Anterior cingulate cortex (tissue), 58 donors: ENCODE measurements at places on chromosomes 12 and 14.

- DNase-seq = no peak
Measured at GRCh38 chr12:121712190-121712460, 427 bp upstream of the TMEM120B start.

DNA sequence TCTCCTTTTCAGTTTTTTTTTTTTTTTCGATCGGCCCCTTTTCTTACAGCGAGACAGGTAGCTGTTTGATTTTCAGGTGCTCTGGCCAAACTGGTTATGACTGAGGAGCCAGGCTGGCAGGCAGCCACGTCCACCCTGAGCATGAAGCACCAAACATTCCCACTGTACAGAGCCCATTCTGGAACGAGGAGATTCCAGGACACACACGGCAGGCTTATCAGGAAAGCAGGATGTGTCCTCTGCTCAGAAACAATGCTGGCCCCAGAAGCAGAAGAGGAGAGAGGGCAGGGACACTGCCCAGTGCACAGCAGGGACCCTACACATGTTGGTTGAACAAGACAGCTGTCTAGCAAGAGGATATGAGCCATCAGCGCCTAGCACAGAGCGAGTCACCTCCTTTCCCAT, 3.7 kb upstream of the KRT2 start:
- DNase-seq = no peak

- no peak for DNase-seq
Measured at GRCh38 chr12:104793285-104793684, 164.8 kb downstream of the SLC41A2 start.

DNA sequence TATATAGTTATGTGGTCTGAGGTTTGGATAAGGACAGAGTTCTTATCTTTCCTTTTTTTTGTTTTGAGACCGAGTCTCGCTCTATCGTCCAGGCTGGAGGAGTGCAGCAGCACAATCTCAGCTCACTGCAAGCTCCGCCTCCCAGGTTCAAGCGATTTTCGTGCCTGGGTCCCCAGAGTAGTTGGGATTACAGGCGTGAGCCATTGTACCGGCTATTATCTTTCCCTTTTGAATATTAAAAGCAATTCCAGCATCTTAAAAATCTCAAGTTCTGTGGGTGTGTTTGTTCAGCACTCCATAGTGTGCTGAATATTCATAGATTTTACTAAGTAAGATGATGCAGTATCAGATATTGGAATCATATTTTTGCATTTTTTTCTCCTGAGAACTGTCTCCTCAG, 404.4 kb upstream of the RGS6 start:
- no peak for DNase-seq

DNA sequence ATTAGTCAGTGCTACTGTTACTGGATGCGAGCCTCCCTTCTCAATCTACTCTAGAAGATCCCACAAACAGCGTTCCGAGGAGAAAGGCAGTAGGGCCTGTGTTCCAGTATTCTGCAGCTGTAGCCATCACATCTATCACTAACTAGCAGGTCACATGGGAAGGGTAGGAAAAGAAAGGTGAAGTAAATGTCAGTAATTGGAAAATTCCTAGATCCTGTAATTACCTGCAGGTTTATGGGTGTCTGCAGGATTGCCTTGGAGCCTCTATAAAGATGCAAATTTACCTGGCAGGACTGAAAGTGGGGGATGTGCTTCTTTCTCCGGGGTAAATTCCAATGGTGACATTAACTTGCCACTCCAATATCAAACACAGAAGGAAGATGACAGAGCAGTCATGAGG, 77.8 kb downstream of the FERMT2 start:
- DNase-seq = no peak

DNA sequence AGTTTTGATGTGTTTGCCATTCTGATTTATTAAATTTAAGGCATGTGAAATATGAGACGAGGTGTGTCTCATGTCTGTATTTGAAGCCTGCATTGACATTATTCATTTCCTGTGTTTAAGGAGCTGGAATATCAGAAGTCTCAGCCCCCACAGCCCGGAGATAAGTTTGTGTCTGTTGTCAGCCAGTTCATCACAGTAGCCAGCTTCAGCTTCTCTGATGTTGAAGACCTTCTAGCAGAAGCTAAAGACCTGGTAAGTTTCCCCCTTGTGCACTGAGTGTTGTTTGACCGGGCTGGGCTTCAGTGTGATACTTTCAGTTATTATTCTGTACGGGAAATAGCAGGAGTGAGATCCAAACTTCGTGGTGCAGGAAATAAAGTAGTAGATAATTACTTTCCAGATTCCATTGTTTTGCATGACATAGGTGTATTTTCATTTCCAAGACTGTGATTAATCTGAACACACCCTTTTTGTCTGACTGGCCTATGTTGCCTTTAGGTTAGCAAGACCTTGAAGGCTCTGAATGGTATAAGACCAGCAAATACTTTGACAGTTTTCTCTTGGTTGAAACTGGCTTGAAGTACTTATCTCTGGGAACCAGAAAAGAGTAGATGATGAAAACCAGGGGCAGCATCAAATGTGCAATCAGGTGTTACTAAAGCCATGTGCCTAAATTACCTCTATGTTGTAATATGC, 101.5 kb downstream of the GPR135 start:
- no peak for DNase-seq

- no peak for DNase-seq
Measured at GRCh38 chr12:127101076-127101475, 1165.9 kb upstream of the TMEM132C start.

GRCh38 chr12:57460468-57460784, 841 bp downstream of the GLI1 start:
- no peak for DNase-seq

GRCh38 chr14:59532419-59532818, 44.2 kb downstream of the CCDC175 start:
- no peak for DNase-seq

DNA sequence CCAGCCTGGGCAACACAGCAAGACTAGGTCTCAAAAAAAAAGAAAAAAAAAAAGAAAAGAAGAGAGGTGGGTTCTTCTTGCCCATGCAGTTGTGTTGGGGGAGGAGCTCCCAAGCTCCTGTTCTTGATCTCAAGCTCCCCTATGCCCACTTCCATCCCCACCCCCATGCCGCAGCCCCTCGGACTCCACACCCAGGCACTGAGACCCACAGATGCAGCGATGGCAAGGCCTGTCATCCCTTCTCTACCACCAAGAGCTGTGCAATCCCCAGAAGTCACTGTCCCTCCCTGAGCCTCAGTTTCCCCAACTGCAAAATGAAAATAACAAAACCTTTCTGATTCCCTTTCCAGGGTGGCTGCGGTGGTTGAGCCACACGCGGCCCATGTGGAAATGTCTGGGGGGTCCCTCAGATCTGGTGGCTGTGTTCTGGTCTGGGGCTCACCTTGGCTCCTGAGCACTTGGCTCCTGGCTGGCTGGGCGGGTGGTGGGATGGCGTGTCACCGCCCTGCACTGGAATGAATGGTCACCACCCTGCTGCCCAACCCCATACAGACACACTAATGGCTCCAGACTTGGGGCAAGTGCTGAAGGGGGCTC, 22.6 kb upstream of the KIF26A start:
- DNase-seq = no peak

DNA sequence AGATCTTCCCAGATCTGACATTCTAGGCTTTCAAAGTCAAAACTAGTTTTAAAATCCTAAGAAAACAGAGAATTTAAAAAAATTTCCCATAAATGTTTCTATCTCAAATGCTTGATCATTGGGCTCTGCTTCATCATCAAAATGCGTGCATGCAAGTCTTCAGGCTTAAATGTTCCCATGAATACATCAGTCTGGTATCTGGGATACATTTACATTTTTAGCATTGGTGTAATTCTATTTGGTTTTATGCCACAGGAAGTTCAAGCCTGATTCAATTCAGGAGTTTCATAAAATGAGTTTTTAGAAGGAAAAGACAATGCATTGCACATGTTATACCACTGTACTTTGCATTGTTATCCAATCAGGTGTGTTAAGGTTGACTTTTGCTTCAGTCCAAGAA, 336.4 kb downstream of the PCNX1 start:
- DNase-seq = peak; percentile 1

- DNase-seq = no peak
Measured at GRCh38 chr12:116962783-116963356, 52.1 kb downstream of the FBXW8 start.

GRCh38 chr12:13790317-13790716, 191.1 kb downstream of the GRIN2B start:
- no peak for DNase-seq

GRCh38 chr12:53234271-53234914, 2.4 kb upstream of the RARG start:
- DNase-seq = no peak

- no peak for DNase-seq
Measured at GRCh38 chr12:31562594-31563328, 28.2 kb downstream of the DENND5B start.

DNA sequence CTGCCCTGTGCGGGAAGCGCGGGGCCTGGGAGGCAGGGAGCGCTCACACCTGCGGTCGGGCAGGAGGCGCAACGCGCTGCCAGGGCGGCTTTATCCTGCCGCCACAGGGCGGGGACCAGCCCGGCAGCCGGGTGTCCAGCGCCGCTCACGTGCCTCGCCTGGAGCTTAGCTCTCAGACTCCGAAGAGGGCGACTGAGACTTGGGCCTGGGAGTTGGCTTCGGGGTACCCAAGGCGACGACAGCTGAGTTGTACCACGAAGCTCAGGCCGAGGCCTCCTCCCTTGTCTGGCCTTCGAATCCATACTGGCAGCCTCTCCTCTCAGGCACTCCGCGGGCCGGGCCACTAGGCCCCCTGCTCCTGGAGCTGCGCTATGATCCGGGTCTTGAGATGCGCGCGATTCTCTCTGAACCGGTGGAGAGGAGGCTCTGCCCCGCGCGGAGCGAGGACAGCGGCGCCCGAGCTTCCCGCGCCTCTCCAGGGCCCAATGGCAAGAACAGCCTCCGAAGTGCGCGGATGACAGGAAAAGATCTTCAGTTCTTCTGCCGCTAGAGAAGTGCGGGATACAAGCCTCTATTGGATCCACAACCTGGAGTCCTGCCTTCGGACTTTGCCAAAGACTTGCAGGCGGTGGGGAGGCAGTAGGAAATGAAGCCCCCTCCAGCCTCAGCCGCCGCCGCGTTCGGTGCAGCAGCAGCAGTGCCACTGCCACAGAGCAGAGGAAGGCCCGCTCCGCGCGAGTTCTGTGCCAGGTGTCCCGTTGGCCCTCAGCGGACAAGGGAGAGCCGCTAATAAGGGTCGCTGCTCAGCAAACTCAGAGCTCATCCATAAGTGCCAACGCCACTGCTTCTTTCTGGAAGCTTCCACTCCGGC, 6.8 kb downstream of the SIX1 start:
- no peak for DNase-seq

- peak; percentile 65 for DNase-seq
Measured at GRCh38 chr12:130576371-130576816, 139.7 kb downstream of the RIMBP2 start.

GRCh38 chr14:68587931-68588330, 204.9 kb downstream of the ZFP36L1 start:
- DNase-seq = no peak

DNA sequence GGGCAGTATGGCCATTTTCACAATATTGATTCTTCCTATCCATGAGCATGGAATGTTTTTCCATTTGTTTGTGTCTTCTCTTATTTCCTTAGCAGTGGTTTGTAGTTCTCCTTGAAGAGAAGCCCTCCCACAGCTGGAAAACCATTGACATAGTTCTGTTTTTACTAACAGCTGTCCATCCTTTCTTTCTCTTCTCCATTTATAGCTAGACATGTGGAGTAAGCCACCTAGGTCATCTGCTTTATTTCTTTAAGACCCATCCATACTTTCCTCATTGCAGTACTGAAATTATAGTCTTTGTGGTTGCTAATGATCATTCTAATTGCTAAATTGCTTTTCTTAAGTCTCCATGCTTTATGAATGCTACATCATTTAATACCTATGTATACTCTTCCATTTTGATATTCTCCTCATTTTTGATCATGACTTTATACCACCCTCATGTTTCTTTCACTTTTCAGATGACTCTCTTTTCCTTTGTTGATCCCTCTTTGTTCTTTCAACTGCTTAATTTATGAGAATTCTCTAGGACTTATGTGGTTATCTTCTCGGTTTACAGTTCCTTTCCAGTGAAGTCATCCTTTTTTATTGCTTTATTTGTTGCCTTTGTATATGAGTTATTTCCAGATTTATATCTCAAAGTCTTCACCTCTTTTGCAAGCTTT, 114.2 kb downstream of the PCNX1 start:
- no peak for DNase-seq

DNA sequence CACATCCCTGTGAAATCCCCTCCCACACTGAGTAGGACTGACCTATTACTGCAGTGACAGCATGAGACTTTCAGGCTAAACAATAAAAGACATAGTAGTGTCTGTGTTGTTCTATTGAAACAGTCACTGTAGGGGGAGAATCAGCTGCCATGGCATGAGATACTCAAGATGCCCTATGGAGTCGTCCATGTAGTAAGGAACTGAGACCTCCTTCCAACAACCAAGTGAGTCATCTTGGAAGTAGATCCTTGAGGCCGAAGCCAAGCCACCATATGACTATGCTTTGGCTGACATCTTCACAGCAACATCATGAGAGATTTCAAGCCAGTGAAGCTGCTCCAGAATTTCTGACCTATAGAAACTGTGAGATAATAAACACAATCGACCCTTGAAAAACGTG, 12.1 kb upstream of the LRP6 start:
- DNase-seq = no peak

- no peak for DNase-seq
Measured at GRCh38 chr14:99744873-99745224, 48.4 kb upstream of the EML1 start.

- DNase-seq = no peak
Measured at GRCh38 chr14:95275494-95275893, 44.2 kb downstream of the CLMN start.

- no peak for DNase-seq
Measured at GRCh38 chr12:52020539-52021336, 14.0 kb downstream of the TAMALIN start.

GRCh38 chr14:84254290-84254689, 1275.7 kb upstream of the FLRT2 start:
- no peak for DNase-seq

- DNase-seq = no peak
Measured at GRCh38 chr14:80278293-80279023, 67.2 kb upstream of the DIO2 start.

DNA sequence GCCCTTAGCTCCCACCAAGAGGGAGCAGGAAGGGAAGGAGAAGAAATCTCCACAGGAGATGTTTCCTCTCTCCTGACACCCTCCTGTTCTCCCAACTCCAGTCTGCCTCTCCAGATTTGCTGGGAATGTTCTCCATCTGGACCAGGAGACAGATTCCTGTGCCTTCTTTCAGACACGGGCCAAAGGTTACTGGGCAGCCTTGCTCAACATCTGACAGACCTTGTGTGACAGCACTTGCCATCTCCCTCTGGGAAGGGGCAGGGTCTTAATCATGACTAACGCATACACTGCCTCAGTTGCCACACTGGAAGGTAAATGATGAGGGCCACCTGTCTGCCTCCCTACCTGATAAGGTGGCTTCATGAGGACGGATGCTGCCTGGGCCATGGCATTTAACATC, 2.5 kb upstream of the TTC7B start:
- no peak for DNase-seq

DNA sequence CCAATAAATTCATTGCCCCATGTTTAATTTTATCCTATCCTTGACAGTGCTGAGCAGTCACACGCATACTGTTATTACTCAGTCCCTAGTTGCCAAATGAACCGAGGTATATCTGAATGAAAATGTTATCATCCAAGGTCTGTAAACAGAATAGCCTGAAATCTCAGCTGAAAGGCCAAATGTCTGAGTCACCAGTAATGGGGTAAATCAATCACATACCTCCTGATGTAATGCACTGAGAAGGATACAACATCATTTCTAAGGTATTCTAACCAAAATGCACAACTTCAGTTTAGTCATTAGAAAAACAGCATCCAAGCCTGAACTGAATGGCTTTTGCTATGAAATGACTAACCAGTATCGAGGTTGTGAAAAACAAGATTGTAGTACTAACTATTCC, 228.6 kb downstream of the DPF3 start:
- no peak for DNase-seq

GRCh38 chr12:131683266-131684014, 27.4 kb upstream of the SFSWAP start:
- no peak for DNase-seq
